Central memory CD4-positive, alpha-beta T cell (primary cell): ENCODE measurements at places on chromosomes 2 and 18.
A peak's percentile ranks its signal among the peaks of the same experiment; 100 is the strongest.

GRCh38 chr2:169330555-169331198 lies 31.7 kb downstream of the LRP2 start:
- no peak for DNase-seq

DNA sequence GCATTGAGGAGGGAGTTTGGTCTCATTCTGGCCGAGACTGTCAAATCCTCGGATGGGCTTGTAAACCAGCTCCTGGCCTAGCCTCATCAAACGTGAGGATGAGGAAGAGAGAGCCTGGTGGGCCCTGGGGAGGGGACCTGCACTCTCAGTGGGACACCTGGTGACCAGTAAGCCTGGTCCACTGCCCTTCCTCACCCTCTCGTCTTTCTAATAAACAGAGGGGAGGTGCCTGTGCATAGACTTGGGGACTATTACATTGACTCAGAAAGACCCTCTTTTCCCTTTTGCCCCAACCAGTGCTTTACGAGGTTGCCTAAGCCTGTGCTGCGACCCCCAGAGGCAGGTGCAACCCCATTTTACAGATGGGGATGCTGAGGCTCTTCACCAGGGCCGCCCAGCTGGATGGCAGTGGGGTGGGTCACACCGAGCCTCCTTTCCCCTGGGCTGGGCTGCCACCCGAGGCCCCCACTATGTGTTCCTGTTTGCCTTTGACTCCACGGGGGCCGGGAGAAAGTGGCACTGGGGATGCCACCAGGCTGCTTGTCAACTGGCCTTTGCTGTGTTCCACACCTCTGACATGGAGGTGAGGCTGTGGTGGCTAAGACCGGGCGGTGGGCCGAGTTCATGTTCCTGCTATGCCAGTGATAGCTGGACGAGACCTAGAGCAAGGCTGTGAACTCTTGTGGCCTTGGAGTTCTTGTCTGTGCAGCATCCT lies 85.9 kb downstream of the GLI2 start:
- no peak for DNase-seq

GRCh38 chr2:48319863-48320262 lies 210.1 kb upstream of the STON1 start:
- no peak for DNase-seq

DNA sequence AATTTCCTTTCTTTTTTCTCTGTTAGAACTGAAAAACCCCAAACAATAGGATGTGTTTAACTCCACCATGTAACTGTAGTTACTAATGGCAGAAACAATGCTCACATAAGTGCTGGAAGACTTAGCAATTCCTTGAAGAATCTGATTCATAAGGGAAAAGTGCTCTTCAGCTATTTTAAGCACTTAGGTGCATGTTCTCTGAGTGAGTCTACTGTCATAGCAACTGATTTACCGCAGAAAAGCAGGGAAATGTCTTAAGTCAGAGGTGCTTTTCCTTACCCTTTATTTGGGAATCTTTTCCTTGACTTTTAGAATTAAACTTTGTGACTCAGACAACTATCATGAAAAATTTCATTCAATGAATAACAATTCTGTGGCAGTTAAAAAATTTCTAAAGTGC lies 65.4 kb upstream of the NABP1 start:
- DNase-seq: no peak

DNA sequence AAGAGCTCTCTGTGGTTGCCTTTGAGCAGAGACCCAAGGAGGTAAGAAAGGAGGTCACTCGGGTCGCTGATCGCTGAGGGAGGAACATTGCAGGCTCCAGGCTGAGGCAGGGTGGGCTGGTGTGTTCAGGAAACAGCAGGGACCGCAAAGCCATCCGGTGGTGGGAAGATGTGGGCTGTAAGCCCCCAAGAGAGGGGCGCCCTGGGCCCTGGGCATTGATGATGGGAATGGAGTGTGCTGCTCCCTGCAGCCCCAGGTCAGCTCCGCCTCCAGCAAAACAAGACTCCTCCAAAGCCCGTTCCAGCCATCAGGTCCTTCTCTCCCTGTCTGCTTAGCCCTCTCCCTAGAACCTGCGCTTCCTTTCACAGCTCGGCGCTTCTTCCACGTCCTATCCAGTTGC lies 229.7 kb downstream of the KLHL29 start:
- no peak for DNase-seq

GRCh38 chr2:240913810-240914644 lies 7.9 kb downstream of the CROCC2 start:
- peak; percentile 39 for DNase-seq

- no peak for DNase-seq
Observed at GRCh38 chr2:199596549-199596948, 138.8 kb upstream of the SATB2 start.
